ENCODE measurements at places on chromosomes 3 and 15.

GRCh38 chr15:52181938-52182780, 9.0 kb downstream of the GNB5 start:
- no peak for DNase-seq

DNA sequence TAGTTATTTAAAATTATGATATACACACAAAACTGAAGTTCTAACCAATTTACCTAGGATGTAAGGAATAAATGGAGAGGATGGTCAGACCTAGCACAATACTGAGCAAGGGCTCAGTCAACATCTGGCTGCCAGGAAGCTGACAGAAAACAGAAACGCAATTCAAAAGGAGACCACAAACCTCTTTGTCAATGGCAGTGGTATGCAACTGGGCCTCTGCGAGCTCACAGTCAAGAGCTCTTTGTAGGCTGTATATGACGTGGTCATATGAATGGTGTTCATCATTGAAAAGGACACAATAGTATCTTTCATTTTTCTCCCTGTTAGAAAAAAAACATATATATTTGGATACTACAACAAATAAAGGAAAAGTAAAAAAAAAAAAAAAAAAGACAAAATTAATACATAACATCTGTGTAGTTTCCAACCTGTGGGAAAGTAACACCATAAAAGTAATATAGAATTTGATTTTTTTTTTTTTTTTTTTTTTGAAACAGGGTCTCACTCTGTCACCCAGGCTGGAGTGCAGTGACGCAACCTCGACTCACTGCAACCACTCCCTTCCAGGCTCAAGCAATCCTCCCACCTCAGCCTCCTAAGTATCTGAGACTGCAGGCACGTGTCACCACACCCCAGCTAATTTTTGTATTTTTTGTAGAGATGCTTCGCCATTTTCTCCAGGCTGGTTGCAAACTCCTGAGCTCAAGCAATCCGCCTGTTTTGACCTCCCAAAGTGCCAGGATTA, 37.9 kb downstream of the UBR1 start:
- DNase-seq = no peak

GRCh38 chr3:39191111-39191510, 1.3 kb downstream of the XIRP1 start:
- no peak for DNase-seq

DNA sequence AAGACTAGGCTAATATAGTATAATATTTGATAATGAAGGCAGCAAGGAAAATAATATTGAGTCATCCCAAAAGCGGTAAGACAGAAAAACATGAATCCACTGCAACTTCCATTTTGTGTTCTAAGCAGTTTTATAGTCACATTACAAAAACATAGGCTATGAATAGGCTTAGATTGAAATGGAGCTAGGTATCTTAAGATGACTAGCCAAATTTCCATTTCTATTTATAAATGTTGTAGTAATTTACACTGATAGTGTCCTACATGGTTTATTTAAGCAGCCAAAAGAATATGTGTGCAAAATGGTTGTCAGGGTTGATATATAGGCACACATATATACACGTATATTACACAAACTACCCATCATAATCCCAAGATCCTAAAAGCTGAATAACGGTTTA, 82.0 kb downstream of the VPS13C start:
- DNase-seq = no peak

DNA sequence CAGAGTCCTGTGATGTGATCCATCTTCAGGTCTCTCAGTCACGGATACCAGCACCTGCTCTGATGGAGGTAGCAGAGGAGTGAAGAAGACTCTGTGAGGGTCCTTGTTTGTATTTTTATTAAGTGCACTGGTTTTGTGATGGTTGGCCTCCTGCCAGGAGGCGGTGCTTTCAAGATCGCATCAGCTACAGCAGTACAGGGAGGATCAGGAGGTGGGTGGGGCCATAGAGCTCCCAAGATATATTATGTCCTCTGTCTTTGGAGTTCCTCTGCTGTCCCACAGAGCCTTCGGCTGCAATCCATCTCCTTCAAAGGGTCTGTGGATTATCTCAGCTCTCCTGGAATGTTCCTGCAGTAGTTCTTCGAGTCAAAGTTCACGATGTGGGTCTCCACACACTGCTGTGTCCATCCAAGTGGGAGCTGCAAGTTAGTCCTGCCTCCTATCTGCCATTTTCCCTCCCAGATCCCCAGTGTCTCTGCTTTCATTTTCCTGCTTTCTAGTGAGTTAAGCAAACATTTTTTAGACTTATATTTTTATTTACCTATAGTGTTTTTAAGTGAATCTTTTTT, 54.7 kb downstream of the TM2D3 start:
- DNase-seq = no peak

DNA sequence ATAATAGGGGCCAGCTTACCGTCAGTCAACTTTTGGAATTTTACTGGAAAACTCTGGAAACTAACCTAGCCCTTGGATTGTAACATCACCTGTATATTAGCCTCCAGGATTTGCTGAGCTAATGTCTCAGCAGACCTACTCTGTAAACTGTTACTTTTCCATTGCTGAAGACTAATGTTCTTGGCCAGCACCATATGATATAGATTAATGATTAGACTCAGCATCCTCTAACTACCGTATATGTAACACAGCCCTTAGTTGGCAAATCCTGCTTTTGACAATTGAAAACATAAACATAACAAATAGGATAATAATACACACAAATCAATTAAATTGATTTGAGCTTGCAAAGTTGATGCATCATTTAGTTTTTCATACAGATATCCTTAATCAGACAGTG, 26.6 kb upstream of the GBE1 start:
- no peak for DNase-seq

GRCh38 chr3:94395851-94396250, 333.0 kb downstream of the NSUN3 start:
- no peak for DNase-seq

GRCh38 chr3:112302881-112303763, 9.1 kb upstream of the SLC9C1 start:
- DNase-seq = no peak

GRCh38 chr3:15292765-15293522, 39.4 kb downstream of the SH3BP5 start:
- DNase-seq = no peak

- peak; percentile 4 for DNase-seq
These were observed 40.1 kb upstream of the EPHB1 start for GRCh38 chr3:134754768-134755559.

GRCh38 chr3:29245441-29245840, 35.4 kb upstream of the RBMS3 start:
- DNase-seq = no peak
